ENCODE measurements at places on chromosomes 7 and 10.

DNA sequence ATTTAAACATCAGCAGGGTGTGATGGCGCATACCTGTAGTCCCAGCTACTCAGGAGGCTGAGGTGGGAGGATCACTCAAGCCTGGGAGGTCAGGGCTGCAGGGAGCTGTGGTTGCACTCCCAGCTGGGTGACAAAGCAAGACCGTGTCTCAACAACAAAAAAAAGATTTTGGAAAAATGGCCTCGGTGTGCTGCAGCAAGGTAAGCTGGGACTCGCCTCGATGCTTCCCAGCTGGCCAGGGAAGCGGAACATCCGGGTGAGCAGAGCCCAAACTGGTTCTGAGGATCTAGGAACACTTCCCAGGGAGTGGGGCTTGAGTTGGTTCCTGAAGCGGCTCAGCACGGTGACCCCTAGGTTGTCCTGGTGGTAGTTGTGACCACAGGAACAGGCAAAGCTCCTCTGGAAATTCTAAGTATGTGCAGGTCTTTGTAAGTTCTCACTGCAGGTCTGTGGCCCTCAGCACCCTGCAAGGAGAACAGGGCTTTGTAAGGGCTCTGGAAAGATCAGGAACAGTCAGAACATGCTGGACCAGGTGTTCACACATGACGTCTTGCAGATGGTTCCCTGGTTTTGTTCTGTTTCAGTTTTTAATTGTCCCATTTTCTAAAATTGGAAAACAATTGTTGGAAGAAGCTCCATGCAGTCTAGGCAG, 38.6 kb upstream of the ZMIZ2 start:
- no peak for DNase-seq
- H3K4me3 ChIP-seq: no peak overlapping the region
- peaks cover 26% of the 10 kb centered on the region for H3K36me3 ChIP-seq
- no peak overlapping the region for H3K27ac ChIP-seq
- H3K27me3 ChIP-seq: no peaks in the 10 kb centered on the region
- H3K4me1 ChIP-seq: peaks cover 6% of the 10 kb centered on the region

- peaks cover 5% of the 10 kb centered on the region for H3K4me1 ChIP-seq
- no peak for DNase-seq
- H3K27ac ChIP-seq: no peak overlapping the region
- H3K27me3 ChIP-seq: no peaks in the 10 kb centered on the region
- H3K4me3 ChIP-seq: no peak overlapping the region
These were observed 123.9 kb downstream of the DOCK4 start for GRCh38 chr7:112082306-112082705.

DNA sequence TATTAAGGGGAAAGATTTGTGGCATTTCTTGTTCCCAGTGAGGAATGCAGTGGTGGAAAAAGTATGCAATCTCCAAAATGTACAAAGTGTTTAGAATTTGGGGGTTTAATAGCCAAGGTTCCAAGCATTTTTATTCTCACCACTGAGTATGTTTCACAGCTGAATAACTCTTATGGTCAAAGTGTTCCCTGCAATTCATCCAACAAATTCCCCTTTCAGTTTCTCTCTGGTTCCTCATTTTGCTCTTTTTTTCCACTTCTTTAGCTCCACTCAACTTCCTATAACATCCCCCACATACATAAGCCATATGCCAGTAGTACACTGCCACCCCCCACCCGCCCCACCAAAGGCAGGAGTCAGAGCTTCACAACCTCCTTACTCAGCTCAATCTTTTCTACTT, 4.6 kb downstream of the HECW1 start:
- no peak overlapping the region for H3K27ac ChIP-seq
- no peaks in the 10 kb centered on the region for H3K4me1 ChIP-seq
- H3K27me3 ChIP-seq: peaks cover 14% of the 10 kb centered on the region
- H3K36me3 ChIP-seq: no peaks in the 10 kb centered on the region
- no peak for DNase-seq

GRCh38 chr7:18508443-18509427, 13.2 kb downstream of the HDAC9 start:
- H3K27me3 ChIP-seq: no peaks in the 10 kb centered on the region
- DNase-seq: no peak
- H3K27ac ChIP-seq: no peak overlapping the region
- no peak overlapping the region for H3K4me3 ChIP-seq

- DNase-seq: no peak
- H3K4me3 ChIP-seq: no peak overlapping the region
- no peak overlapping the region for H3K27ac ChIP-seq
- H3K4me1 ChIP-seq: no peaks in the 10 kb centered on the region
- no peaks in the 10 kb centered on the region for H3K36me3 ChIP-seq
These were observed 33.5 kb upstream of the SLC26A3 start for GRCh38 chr7:107836237-107837144.
